Inflammatory macrophage (primary cell): ENCODE measurements at places on chromosomes 4 and X.

GRCh38 chr4:90078440-90078839, 48.8 kb upstream of the CCSER1 start:
- DNase-seq: peak; percentile 41

GRCh38 chrX:21905953-21906352, 34.6 kb upstream of the SMS start:
- DNase-seq: no peak

GRCh38 chr4:98352940-98353339, 91.8 kb downstream of the RAP1GDS1 start:
- DNase-seq: peak; percentile 37

- no peak for DNase-seq
Observed at GRCh38 chrX:51899741-51900140, 6.3 kb downstream of the MAGED1 start.

- DNase-seq: no peak
Observed at GRCh38 chr4:113878668-113879067, 100.8 kb downstream of the ARSJ start.

DNA sequence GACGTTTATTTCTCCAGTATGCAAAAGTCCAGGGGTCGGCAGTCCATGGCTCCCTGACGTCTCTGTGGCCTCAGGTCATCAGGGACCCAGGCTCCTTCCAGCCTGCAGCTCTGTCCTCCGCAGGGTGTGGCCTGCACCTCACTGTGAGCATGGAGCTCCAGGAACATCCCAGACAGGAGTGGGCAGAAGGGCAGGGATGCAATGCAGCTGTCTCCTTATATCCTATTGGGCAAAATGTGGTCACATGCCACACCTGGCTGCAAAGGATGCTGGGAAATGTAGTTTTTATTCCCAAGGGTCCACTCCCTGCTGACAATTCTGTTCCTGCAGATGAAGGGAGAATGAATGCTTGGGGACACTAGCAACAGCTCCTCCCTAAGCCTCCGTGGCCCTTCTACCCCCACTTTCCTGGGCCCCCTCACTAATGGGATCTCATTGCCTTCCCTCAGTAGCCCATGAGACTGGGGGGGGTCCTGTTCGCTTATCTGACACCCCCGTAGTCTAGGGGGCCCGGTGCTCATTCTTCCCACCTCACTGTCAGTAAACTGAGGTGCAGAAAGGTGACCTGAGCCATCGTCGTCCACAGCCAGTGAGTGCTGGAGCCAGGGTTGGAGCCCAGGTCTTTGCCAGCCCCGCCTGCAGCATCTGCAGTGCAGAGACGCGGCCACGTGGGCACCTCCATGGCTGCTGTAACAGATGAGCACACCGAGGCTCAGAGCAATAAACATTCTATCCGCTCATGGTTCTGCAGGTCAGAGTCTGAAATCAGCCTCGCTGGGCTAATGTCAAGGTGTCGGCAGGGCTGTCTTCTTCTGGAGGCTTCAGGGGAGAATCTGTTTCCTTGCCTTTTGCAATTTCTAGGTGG, 5.9 kb upstream of the GRPEL1 start:
- peak; percentile 29 for DNase-seq

DNA sequence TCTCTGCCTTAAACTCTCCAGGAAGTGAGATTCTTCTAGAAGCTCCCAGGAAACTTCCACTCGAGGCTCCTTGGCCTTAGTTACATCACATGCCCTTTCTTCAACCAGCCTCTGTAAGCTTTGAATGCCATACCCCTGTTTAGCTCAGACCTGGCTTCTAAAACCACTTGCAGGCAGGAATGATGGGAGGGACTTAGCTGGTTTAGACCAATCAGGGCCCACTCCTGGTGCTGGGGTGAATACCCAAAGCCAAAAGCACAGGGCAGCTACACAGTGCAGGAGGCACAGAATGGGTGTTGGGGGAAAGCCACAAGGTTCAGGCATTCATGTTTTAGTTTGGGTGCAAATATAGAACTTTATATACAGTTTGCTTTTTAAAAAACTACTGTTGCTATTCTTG, 296.2 kb downstream of the FRMPD4 start:
- DNase-seq: no peak

GRCh38 chr4:23685471-23685870, 204.4 kb downstream of the PPARGC1A start:
- DNase-seq: no peak

DNA sequence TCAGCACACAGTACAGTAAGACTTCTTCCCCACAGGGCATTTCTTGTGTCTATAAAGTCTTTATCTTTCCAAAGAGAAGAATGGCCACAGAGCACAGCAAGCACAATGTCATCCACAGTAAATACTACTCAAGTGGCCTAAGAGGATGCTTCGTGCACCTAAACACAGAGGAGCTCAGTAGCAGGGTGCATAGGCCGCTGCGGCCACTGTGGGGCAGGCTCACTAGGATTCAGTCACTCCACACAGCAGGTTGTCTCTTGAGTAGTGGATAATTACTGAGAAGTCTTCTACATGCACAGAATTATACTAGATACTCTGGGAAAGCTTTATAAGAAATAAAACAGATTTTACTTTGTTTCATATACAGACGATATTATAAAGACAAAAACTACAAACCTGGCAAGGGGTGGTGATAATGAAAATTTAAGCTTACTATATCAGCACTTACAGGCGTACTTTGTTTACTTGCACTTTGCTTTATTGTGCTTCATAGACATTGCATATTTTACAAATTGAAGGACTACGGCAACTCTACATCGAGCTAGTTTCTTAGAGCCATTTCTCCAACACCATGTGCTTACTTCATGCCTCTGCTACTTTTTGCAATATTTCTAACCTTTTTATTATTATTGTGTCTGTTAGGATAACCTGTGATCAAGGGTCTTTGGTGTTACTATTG, 78.5 kb downstream of the PRDM5 start:
- no peak for DNase-seq

DNA sequence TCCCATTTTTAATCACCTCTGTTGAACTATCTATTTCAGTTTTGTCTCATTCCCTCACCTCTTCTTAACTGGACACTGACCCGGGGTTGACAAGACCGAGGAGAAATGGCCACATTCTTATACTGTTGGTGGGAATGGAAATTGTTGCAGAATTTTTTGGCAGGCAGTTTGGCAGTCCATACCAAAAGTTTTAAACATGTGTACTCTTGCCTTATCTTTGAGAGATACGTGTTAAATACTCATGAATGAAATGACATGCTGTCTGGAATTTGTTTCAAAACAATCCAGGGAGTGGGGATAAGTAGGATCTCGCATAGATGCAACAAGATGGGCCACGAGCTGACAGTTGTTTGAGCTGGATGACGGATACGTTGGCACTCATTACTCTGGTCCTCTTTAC, 12.1 kb downstream of the FGFBP1 start:
- no peak for DNase-seq

- DNase-seq: no peak
Observed at GRCh38 chr4:78476108-78476704, 75.4 kb upstream of the ANXA3 start.

- peak; percentile 48 for DNase-seq
Observed at GRCh38 chrX:68415316-68415715, 18.0 kb downstream of the OPHN1 start.

- DNase-seq: no peak
Observed at GRCh38 chr4:38324861-38325628, 339.0 kb upstream of the KLF3 start.

DNA sequence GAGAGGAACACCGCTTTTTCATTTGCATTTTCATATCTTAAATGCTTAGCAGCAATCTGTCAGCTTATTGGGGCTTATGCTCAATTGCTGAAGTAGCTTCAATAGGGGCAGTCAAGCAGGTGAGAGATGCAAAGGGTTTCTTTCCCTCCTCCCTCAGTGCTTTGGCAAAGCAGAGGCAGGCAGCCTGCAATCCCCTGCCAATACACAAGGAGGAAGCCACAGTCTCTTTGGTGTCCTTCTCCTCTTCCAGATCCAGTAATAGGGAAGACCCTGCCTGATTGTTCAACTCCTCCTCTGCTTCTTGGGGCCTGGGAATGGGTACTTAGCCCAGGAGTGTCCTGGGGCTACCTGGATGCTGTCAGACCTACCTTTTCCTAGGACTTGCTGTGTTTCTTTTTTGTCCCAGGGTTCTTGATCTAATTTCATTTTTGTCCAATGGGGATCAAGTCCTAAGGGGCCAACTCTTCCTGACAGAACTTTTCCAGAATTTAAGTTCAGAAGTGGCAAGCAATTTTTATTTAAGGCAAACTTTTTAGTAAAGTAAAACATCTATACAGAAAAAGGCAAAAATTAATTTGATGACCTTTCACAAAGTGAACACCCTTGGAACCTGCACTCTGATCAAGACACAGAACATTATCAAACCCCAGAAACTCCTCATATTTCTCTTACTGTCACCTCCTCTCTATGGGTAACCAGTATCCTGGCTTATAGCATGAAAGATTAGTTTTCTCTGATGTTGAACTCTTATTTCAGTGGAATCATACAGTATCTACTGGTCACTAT, 260.3 kb downstream of the PPP3CA start:
- DNase-seq: no peak

DNA sequence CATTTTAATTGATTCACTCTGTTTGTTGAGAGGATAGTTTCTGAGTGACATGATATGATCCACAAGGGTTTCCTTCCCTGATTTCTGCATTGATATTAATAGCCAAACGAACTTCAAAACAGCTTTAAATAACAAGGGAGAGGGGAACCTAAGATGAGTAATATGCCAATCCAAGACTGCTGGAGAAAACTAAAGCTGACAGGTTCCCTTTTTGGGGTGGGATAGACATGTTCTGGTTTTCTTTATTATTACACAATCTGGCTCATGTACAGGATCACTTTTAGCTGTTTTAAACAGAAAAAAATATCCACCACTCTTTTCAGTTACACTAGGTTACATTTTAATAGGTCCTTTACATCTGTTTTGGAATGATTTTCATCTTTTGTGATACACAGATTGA, 182.2 kb downstream of the AR start:
- peak; percentile 60 for DNase-seq

DNA sequence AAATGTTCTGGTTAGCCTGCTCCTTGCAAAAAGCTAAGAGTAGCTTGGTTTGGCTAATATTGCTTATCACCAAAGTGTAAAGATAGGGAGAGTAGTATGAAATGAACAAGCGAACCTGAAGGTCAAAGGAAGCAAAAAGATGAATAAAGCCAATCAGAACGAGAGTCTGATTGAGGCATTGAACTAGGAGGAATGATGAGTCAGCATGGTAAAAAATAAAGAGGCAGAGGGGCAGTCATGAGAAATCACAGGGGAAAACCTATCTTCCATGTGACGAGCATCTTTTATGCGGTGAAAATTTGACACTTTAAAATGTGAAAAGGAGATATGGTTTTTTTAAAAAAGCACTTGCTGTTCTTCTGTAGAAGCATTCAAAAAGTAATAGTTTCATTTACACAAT, 533.7 kb downstream of the SPOCK3 start:
- DNase-seq: no peak

DNA sequence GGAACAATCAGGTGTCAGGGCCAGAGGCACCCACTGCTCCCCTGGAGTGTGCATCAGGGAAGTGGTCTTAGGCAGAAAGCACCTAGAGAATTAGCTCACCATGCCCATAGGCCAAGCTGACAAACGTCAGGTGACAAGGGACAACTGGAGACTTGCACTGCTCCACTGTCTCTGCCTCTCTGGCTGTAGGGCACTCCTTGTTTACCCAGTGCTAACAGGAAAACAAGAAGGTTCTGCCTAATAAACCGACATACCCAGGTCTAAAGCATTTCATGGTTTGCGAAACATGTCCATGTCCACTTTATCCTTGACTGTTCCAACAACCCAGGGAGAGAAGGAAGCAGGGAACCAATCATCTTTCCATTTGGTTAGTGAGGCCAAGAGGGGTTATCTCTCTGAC, 92.5 kb upstream of the MAMLD1 start:
- no peak for DNase-seq

DNA sequence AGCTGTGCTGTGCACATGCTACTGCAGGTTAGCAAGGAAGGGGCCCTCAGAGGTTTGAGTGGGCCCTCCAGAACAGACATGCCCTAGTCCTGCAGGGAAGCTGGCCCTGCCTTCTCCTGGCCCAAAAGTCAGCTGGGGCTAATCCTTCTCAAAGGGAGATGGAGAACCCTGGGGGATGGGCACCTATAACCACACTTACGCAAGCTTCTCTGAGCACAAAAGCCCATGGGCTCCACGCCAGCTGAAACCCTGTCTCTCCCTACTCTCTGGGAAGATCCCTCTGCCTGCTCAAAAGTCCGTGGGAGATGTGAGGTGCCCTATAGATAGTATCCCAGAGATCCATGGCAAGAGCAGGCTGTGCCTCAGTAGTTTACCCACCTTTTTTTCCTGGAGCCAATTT, 58.9 kb upstream of the DKK2 start:
- no peak for DNase-seq

DNA sequence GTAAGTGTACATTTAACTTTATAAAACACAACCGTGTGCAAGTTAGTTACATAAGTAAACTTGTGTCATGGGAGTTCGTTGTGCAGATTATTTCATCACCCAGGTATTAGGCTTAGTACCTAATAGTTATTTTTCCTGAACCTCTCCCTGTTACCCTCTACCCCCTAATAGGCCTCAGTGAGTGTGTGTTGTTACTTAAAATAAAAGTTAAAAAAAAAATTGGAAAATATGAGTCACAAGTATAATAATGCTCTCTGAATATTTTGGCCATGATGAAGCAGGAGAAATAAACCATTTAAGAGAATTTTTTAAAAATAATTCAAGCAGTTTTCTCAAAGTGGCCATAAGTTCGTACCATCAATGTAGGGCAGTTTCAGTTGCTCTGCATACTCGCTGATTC, 105.1 kb upstream of the GRID2 start:
- DNase-seq: no peak

DNA sequence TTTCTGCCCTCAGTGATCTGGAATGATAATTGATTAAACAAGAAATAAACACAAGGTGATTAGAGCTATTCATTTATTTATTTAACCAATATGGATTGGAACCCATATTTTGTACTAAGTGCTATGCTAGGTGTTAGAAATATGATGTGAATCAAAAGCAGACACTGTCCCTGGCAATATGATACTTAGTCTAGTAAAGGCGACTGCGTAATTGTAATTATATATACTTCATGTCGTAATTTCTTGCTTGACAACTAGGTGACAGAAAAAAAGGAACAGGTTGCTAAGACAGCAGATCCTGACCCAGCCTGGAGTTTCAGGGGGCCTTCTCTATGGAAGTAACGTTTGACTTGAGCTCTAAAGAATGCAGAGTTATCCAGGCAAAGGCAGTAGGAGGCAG, 236.5 kb upstream of the F9 start:
- no peak for DNase-seq

DNA sequence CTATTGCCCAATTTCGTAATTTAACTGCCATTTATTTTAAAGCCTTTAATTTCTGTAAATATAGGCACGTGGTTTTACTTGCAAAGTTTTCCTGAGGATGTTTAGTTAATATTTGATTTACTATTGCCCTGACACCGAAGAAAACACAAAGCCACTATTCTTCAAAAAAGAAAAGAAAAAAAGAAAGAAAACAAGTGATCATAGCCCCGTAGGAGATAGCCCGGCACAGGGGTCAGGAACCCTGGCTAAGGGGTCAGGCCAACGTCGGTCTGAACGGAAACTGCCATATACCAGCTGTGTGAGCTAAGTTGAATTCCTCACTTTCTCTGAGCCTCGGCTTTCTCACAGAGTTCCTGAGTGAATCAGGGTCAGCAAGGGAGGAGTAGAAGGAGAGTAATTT, 17.7 kb upstream of the LAMP2 start:
- no peak for DNase-seq
